Naive thymus-derived CD8-positive, alpha-beta T cell (primary cell): ENCODE measurements at places on chromosomes 7 and 10. TPM values are rescaled to one million over a fixed set of nuclear protein-coding genes. Genes with fewer than 3 reads are reported as not detected.

GRCh38 chr7:48337012-48337621, 165.9 kb downstream of the ABCA13 start:
- DNase-seq = no peak

GRCh38 chr10:17307123-17307522, 79.1 kb downstream of the VIM start:
- no peak for DNase-seq

OPALIN gene
- total RNA-seq = not detected

GRCh38 chr7:115747174-115747573, 283.4 kb downstream of the TFEC start:
- DNase-seq = no peak

- peak; percentile 32 for DNase-seq
These were observed 10.5 kb upstream of the TRIM24 start for GRCh38 chr7:138449580-138449979.

ADAMTS14 gene
- not detected for total RNA-seq

DNA sequence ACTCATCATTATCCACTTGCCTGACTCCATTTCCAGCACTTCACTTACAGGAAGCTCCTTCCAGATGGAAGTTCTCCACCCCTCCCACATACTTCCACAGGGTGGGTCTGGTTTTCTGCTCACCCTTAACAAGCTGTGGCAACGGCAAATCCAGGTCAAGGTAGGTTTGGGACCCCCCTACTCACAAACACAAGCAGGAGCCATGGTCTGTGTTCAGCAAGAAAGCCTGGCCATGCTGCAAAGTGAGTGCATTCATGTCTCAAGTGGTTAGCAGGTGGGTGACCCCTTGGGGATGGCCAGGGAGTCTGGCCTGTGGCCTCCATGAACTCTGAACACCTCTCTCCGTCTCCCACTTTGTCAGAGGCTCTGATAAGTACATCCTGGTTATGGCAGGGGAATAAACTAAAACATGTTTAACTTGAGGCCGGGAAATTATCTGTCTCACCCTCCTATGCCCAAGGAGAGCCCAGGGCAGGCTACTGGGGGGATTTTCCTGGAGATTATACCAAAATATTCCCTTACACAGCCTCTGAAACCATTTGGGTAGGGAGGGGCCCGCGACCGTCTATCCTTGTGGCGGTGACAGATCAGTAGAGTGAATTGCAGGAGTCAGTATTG, 844 bp downstream of the XPNPEP1 start:
- DNase-seq = no peak

ASB10 gene
- total RNA-seq = not detected
